ENCODE measurements at places on chromosomes 16 and 17.

GRCh38 chr17:41411072-41411840 is 13.1 kb downstream of the KRT37 start:
- no peak for DNase-seq

- DNase-seq, result no peak
Measured at GRCh38 chr16:31529108-31529936, 1.6 kb downstream of the AHSP start.

GRCh38 chr16:89484923-89485679 is 5.3 kb downstream of the ANKRD11 start:
- DNase-seq, result no peak

DNA sequence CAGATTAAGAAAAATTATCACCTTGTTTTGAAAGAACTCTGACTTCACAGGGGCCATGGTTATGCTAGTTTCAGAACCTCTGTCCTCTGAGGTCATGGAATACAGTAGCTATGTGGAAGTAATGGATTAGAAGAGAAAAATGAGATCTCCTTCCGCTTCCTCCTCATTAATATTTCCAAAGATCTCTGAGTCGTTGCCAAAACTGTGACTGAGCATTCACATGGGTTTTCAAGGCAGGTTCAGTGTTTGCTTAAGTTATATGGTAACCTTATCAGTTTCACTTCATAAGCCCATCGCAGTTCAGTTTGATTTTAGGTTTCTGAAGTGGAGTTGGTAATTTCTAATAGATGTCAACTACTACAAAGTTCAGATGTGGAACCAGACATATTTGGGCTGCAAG is 321.2 kb upstream of the SOX9 start:
- DNase-seq, result no peak

GRCh38 chr17:1724869-1725641 is 551 bp downstream of the WDR81 start:
- DNase-seq, result no peak

GRCh38 chr16:27746076-27746855 is 196.3 kb downstream of the KATNIP start:
- DNase-seq, result no peak
